ENCODE measurements at places on chromosomes 13 and 19.

DNA sequence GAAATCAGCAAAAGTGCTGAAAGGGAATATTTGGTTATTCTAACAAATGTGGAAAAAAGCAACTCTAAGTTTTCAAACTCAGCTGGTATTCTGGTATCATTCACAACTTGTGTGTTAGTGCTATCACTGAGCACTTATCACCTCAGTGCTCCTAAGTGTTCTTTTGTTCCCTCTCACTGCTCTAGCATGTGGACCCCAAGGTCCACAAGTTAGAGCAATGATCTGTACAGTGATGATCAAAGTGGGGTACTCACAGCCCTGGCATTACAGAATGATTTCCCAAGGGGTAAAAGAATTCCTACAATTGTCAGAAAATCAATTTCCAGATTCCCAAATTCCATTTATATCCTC is 575.0 kb downstream of the DIAPH3 start:
- DNase-seq: no peak

- DNase-seq: no peak
Observed at GRCh38 chr13:51689663-51689996, 105.4 kb downstream of the WDFY2 start.

GRCh38 chr13:113786262-113786841 is 27.3 kb downstream of the TMEM255B start:
- no peak for DNase-seq

GRCh38 chr13:48275507-48275906 is 28.0 kb upstream of the RB1 start:
- no peak for DNase-seq

GRCh38 chr13:73610799-73611592 is 523.2 kb downstream of the KLF12 start:
- no peak for DNase-seq

- no peak for DNase-seq
Observed at GRCh38 chr13:97348569-97349100, 85.3 kb upstream of the RAP2A start.

DNA sequence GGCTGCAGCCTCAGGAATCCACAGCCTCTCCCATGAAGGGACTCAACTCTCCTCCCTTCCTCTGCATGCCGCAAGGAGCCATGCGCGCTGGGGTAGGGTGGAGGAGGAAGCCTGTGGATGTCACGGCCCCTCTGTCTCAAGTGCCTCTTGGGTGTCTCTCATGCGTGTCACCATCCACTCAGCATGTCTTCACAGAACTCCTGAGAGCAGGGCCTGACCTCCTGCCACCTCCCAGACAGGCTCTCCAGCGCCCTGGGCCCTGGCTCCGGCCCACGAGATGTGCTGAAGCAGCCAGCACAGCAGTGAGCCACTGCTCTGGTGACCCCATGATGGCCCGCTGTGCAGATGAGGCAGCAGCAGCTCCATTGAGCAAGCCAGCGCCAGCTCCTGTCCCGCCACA is 25.9 kb upstream of the SPACA7 start:
- DNase-seq: no peak

GRCh38 chr19:16106121-16106520 is 5.6 kb upstream of the RAB8A start:
- DNase-seq: no peak

- no peak for DNase-seq
Observed at GRCh38 chr19:14473073-14473977, 1.8 kb downstream of the PTGER1 start.

DNA sequence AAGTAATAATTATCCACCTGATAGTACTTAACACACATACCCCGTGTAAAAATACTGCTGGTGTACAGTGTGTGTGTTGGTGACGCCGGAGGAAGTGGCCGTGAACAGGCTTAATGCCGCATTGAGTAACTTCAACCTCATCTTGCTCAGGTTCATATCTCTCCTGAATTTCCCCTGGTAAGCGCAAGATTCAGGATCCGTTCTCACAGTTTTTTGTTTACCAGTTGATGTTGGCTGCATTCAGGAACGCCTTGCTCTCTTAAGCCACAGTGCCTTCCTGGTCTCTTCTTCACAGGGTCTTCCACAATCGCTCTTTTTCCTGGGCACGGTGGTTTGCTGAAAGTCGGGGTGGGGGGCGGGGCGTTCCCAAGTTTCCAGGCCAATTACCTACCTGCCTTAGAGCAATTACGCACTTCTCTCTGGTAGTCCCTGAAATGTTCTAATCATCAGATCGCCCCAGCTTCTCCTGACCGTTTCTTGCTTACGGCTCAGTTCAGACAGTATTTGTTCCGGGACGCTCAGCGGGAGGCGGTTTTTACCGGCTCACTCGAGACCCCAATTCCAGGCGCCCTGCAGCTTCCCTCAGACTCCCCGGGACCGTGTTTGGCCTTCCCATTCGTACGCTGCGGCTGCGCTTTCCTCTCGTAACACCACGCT is 706 bp upstream of the DNAJC3 start:
- DNase-seq: no peak

GRCh38 chr13:70505809-70506208 is 397.6 kb upstream of the KLHL1 start:
- DNase-seq: no peak

DNA sequence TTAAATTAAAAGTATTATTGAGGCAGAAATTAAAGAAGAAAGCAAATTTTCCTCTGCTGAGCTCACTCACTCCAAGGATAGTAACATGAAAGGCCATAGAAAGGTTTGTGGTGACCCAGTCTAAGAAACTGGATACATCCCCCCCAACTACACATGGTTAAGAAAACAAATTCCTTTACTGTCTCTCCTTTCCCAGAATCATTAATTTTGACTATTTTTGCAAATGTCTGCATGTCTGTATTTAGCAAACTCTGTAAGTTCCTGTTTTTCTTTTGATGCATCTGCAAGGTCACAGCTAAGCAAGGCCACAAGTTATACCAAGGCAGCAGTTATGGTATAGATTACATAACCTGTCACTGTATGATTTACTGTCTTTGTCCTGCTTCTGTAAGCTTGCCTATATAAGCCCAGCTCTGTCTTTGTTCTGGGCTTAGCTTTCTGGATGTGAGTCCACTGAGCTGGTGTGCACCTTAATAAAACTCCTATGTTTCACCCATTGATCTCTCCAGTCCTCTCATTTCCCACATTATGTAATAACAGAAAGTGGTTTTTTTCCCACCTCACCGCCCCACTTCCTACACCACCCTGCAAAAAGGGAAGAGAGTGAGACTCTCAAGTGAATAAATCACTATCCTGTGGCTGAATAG is 8.5 kb upstream of the ZNF83 start:
- DNase-seq: no peak

DNA sequence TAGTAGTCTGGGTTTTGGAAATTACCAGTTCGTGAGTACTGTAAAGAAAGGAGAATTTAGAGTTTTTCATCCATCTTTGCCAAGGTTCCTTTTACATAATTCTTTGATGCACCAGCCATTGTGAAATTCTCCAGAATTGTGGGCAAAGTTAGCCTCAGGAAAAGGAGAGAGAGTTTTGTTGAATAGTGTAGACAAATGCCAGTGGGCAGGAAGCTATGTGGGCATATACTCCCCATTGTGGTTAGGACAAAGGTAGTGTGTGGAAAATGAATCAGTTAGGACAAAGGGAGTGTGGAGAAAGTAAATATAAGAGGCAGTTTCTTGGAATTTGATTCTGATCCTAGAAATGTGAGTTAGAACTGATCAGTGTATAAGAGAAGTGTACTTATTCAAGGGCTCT is 67.9 kb downstream of the PCCA start:
- DNase-seq: no peak

GRCh38 chr19:5623397-5624017 is 624 bp downstream of the SAFB start:
- DNase-seq: no peak

GRCh38 chr19:54011507-54012211 is 20.2 kb downstream of the CACNG6 start:
- DNase-seq: no peak
